ENCODE measurements at places on chromosomes 11 and 22. TPM values are rescaled to one million over a fixed set of nuclear protein-coding genes. Genes with fewer than 3 reads are reported as not detected.
A peak's percentile ranks its signal among the peaks of the same experiment; 100 is the strongest.

- H3K36me3 ChIP-seq, result peaks cover 6% of the 10 kb centered on the region
- peaks cover 11% of the 10 kb centered on the region for H3K4me1 ChIP-seq
- DNase-seq, result no peak
- H3K27me3 ChIP-seq, result no peaks in the 10 kb centered on the region
Measured at GRCh38 chr22:20031732-20032406, 11.0 kb downstream of the TANGO2 start.

- no peak for DNase-seq
- no peak overlapping the region for H3K27ac ChIP-seq
- H3K27me3 ChIP-seq, result no peaks in the 10 kb centered on the region
- H3K4me1 ChIP-seq, result no peaks in the 10 kb centered on the region
- no peak overlapping the region for H3K4me3 ChIP-seq
Measured at GRCh38 chr11:74479732-74480123, 12.4 kb upstream of the KCNE3 start.

- H3K27me3 ChIP-seq, result no peaks in the 10 kb centered on the region
- DNase-seq, result peak; percentile 72
- H3K36me3 ChIP-seq, result peaks cover 37% of the 10 kb centered on the region
Measured at GRCh38 chr11:18394928-18395734, 768 bp downstream of the LDHA start.

- no peaks in the 10 kb centered on the region for H3K4me1 ChIP-seq
- DNase-seq, result no peak
- no peaks in the 10 kb centered on the region for H3K36me3 ChIP-seq
- H3K27ac ChIP-seq, result no peak within 1 kb of the TSS
- no peak within 1 kb of the TSS for H3K4me3 ChIP-seq
Measured at GRCh38 chr11:125778728-125779127, at the start of gene PATE2. Gene PATE2, minus strand, starts transcription at chr11:125778828. Its CDS starts 55 bp downstream, at chr11:125778773.

DNA sequence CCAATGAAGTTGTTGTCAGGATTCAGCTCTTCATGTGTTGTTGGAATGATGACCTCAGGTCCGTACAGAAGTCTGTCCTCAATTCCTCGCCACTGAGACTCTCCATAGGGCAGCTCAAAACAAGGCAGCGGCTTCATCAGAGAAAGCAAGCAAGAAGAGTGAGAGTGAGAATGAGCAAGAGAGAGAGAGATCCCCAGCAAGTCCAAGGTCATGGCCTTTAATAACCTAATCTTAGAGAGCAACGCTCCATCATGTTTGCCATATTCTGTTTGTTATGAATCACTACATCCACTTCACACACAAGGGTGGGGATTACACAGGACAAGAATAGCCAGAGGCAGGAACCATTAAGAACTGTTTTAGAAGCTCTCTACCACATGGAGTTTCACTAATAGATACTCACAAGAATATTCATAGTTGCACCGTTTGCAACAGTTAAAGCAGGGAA, 23.3 kb upstream of the MMP7 start:
- no peak for DNase-seq
- no peak overlapping the region for H3K27ac ChIP-seq
- no peaks in the 10 kb centered on the region for H3K27me3 ChIP-seq

DNA sequence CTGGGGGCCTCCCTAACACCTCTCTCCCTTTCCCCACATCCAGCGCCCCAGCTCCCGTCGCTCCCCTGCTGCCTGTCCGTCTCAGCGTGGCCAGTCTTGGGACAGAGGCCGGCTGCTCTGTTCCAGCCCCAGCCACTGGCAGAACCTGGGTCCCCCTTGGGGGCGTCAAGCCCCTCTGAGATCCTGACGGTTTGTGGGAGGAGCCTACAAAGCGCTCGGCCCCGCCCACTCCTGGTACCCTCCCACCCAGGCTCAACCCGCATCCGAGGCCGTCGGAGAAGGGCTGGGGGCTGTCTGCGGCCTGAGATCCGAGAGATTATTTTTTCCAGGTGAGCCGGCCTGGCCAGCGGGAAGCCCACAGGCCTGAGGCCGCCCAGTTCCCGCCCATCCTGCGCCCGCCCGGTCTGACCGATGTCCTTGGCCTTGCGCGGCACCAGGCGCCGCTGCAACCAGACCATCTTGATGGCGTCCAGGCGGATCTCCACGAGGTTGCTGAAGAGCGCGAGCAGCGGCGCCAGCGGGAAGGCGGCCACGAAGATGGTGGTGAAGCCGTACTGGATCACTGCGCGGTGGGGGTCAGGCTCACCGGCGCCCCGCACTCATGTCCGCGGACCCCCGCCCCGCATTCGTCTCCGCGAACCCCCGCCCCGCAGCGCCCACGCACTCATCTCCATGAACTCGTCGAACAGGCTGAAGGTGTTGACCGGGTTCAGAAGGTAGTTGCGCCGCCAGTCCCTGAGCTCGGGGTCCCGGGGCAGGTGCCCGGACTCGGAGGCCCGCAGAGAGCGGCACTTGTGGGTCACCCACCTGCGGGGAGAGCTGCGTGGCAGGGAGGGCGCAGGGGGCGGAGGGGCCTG, 5.5 kb upstream of the SIGIRR start:
- H3K27ac ChIP-seq, result no peak overlapping the region
- H3K4me1 ChIP-seq, result no peaks in the 10 kb centered on the region
- H3K4me3 ChIP-seq, result no peak overlapping the region

- peak overlapping the region; percentile 2 for H3K27ac ChIP-seq
- H3K27me3 ChIP-seq, result no peaks in the 10 kb centered on the region
- H3K36me3 ChIP-seq, result peaks cover 89% of the 10 kb centered on the region
Measured at GRCh38 chr22:31278626-31279326, 13.5 kb downstream of the PIK3IP1 start.

DNA sequence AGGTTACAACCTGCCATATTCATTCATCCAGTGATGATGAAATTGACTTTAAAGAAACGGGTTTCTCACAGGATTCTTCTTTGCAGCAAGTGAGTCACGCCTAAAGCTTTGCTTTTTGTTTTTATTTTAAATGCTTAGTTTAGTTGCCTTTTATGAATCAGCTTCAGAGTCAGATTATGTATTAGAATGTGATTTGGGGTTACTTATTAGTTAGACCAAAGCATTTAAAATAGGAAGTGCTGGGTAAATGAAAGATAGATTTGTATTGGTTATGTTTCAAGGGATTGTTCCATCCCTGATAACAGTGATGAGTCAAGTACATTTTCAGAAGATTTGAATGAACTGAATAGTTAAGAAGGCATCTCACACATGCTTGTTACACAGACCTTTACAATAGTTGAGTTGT, 101.3 kb upstream of the GAL start:
- no peak for DNase-seq
- peaks cover 33% of the 10 kb centered on the region for H3K36me3 ChIP-seq
- peaks cover 17% of the 10 kb centered on the region for H3K4me1 ChIP-seq
- peak overlapping the region; percentile 50 for H3K27ac ChIP-seq
- H3K27me3 ChIP-seq, result no peaks in the 10 kb centered on the region

DNA sequence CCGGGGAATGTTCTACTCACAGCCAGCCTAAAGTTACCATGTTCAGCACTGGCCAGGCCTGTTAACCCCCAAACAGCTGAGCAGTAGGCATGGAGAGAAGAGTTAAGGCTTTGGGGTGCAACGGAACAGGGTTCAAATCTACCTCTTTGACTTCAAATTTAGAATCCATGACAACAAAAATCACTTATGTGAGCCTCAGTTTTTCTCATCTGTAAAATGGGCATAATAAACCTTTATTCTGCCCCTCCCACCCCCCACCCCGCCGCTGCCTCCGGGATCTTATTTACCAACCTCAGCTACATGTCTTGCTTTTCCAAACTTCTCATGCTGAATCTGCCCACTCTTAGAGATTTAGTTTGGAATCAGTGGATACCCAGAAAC, 112.8 kb upstream of the CRYBB3 start:
- peak overlapping the region; percentile 91 for H3K27ac ChIP-seq
- no peak for DNase-seq
- peaks cover 72% of the 10 kb centered on the region for H3K4me1 ChIP-seq
- H3K36me3 ChIP-seq, result no peaks in the 10 kb centered on the region
- H3K27me3 ChIP-seq, result no peaks in the 10 kb centered on the region

- H3K4me3 ChIP-seq, result no peak overlapping the region
- no peaks in the 10 kb centered on the region for H3K27me3 ChIP-seq
- no peaks in the 10 kb centered on the region for H3K4me1 ChIP-seq
- H3K36me3 ChIP-seq, result no peaks in the 10 kb centered on the region
Measured at GRCh38 chr22:30882184-30882717, 86.3 kb downstream of the MORC2 start.

GRCh38 chr22:45657701-45658100, 13.9 kb upstream of the ATXN10 start:
- H3K36me3 ChIP-seq, result no peaks in the 10 kb centered on the region
- H3K4me1 ChIP-seq, result no peaks in the 10 kb centered on the region
- no peak overlapping the region for H3K27ac ChIP-seq

DNA sequence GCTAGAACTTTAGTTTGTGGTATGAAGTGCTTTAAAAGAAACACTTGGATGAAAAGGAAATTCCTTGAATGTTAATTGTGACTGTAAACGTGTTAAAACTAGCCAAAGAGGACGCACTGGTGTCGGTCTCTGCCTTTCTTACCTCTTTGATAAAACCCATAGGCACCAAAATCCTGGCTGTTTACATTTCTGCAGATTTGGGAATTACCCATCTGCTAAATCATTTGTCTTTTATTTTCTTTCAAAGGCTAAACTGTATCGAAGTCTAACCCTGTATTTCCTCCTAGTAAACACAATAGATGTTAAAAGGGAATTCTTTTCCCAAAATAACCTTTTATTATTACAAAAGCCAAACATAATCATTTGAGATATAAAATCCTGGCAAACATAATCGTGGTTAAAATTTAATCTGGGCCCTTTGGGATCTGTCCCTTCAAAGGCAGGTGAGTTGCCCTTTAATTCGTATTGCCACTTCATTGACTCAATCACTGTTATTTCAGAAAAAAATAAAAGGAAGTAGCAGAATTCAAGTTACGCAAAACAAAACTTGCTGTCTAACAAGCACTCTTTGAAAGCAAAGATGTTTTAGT, 2.4 kb downstream of the RASSF10 start:
- DNase-seq, result no peak
- H3K27ac ChIP-seq, result no peak overlapping the region
- H3K4me3 ChIP-seq, result no peak overlapping the region
- peaks cover 18% of the 10 kb centered on the region for H3K27me3 ChIP-seq
- no peaks in the 10 kb centered on the region for H3K36me3 ChIP-seq

- no peak overlapping the region for H3K4me3 ChIP-seq
- H3K27ac ChIP-seq, result peak overlapping the region; percentile 63
- DNase-seq, result no peak
Measured at GRCh38 chr11:70113801-70114200, 35.7 kb downstream of the ANO1 start.

DNA sequence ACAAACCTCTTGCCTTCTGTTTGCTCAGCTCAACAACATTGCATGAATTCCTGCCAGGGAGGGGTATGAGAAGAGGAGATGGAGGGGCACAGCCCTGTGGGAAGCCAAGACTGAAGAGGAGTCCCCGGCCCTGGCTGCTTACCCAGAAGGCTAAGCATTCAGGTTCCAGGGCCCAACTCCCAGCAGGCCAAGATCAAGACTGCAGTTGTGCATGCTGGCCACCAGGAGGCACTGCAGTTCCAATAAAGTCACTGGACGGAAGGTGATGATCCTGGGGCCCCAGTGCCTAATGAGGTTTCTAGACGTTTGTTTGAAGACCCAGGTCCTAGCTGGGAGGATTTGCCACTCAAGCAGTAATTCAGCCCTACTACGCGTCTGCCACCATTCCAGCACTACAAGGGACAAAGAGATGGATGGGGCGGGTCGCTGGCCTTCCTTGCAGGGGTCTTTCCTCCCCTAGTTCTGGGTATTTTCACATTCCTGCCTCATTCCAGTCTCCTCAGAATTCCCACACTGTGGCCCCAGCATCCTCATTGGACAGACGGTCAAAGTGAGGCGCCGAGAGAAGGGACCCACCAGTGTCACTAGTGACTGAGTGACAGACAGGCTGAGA, 23.6 kb downstream of the ALX4 start:
- H3K27me3 ChIP-seq, result no peaks in the 10 kb centered on the region
- no peaks in the 10 kb centered on the region for H3K36me3 ChIP-seq
- no peak overlapping the region for H3K4me3 ChIP-seq
- H3K4me1 ChIP-seq, result no peaks in the 10 kb centered on the region
- DNase-seq, result no peak

GRCh38 chr11:22602504-22602903, 23.1 kb downstream of the FANCF start:
- H3K36me3 ChIP-seq, result no peaks in the 10 kb centered on the region
- H3K27me3 ChIP-seq, result no peaks in the 10 kb centered on the region
- no peak for DNase-seq
- no peak overlapping the region for H3K27ac ChIP-seq
- no peaks in the 10 kb centered on the region for H3K4me1 ChIP-seq

- H3K4me3 ChIP-seq, result peak overlapping the region; percentile 77
- no peaks in the 10 kb centered on the region for H3K27me3 ChIP-seq
- H3K4me1 ChIP-seq, result no peaks in the 10 kb centered on the region
Measured at GRCh38 chr11:68904248-68904847, 657 bp downstream of the IGHMBP2 start.

TEAD1 gene
- total RNA-seq, result 112 TPM

ADM2 gene
- not detected for total RNA-seq

ZW10 gene
- 12.3 TPM for total RNA-seq

OR10A2 gene
- not detected for total RNA-seq

MMP13 gene
- total RNA-seq, result not detected

MOV10L1 gene
- total RNA-seq, result not detected

Data from ascending aorta (tissue), 2 donors.